Activated T-cell treated with anti-CD3 and anti-CD28 coated beads, Interleukin-2, amount 50 U/mL, for 72 hours (primary cell): ENCODE measurements at places on chromosomes 5 and 9.

- no peak for DNase-seq
These were observed 2.0 kb upstream of the AKNA start for GRCh38 chr9:114389612-114390368.

DNA sequence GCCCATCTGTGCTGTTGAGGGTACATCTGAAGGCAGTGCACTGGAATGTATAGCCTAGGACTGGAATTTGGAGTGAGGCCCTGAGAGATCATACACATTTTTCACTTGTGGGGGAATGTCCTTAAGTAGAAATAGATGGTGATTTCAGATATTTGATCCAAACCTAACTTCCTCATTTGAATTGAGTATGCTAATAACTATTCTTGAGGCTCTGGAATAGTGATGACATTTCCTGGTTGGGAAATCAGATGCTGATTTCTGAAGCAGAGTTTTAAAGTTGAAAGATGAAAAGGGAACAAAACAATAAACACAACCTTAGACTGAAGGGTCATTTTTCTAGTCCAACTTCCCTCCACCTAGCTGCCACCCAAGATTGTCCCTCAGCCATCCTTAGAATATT, 163.0 kb upstream of the CCDC152 start:
- DNase-seq = no peak

DNA sequence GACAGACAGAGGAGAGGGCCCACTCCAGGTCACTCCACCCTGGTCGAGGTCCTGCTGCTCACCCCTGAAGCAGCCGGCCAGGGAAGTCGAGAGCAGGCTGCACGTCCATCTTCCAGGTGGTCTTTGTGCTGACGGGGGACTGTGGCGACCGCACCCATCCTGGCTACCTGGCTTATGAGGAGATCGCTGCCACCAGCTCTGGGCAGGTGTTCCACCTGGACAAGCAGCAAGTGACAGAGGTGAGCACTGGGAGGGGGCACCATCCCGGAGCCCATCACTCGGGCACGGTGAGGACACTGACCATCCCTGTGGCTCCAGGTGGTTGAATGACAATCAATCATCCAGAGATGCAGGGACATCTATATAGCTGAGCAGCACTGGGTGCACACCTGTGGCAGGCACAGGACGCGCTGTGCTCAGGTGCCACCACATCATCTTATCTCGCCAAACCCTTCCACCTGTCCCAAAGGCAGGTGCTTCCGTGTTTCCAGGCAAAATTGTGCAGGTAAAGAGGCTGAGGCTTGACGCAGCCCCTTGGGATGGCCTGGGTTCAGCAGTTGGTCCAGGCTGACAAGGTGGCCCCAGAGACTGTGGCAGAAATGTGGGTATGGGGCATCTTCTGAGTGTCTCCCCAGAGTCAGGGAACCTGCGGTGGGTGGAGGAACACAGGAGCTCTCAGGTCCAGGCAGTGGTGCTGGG, 20.7 kb downstream of the HMCN2 start:
- no peak for DNase-seq

DNA sequence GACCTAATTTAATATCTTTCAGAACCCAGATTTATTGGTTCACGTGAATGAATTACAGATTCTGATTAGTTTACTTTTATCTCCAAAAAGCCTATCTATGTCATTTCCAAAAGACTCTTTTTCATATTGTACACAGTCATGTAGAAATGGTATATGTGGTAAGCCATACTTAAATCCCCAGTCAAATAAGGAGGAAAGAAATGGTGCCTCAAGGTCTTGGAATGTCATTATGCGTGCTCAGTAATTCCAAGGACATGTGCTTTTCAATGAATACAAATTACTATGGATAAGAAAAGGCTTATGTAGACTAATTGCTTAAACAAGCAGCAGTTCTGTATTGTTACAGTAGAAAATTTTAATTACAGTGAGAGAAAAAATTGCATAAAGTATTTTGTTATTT, 64.1 kb upstream of the TYRP1 start:
- DNase-seq = no peak

GRCh38 chr5:16529306-16529705, 63.7 kb upstream of the ZNF622 start:
- DNase-seq = no peak

GRCh38 chr9:124394596-124394995, 20.6 kb downstream of the PSMB7 start:
- DNase-seq = no peak

DNA sequence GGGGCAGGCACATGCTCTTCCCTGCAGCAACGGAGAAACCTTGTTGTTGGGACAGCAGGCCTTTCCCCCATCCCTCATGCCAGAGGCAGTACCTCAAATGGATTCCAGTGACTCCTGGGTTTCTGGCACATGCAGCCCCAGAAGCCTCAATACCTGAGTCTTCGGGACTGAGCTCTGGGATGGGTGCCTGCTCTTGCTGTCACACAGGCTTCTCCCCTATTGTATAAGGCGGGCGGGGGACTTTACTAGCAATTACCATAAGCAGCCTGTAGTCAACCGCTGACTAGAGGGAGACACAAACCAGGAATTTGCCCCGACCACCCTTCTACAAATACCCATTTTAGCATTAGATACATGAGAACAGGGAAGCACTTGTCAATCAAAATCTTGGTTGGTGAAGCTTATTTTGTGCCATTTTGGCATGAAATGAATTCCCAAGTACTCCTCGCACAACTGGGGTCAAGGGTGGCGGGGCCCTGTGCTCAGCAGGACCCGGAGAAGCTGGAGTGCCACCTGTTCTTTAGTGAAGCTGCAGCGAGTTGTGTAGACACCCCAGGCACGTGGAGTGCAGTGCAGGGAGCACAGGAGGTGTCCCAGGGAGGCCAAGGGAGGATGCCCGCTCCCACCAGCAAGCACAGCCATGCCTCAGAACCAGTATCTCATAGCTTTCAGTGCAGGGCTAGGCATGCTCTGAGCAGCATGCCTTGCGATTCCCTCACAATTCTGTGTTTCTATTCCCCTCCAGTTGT, 21.2 kb downstream of the S1PR3 start:
- DNase-seq = no peak

DNA sequence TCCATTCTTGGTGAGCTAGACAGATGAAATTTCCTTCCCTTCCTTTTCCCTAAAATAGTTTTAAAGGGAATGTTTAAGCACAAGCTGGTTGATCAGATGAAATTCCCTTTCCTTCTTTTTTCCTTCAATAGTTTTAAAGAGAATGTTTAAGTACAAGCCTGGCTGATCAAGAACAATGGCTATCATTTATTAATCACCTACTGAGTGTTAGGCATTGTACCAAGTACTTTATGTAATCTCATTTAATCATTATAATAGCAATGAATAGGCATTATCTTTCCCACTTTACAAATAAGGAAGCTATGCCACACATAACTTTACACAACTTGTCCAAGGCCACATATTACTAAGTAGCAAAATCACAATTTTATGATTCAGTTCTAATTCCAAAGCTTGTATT, 152.0 kb upstream of the ACOT12 start:
- no peak for DNase-seq

DNA sequence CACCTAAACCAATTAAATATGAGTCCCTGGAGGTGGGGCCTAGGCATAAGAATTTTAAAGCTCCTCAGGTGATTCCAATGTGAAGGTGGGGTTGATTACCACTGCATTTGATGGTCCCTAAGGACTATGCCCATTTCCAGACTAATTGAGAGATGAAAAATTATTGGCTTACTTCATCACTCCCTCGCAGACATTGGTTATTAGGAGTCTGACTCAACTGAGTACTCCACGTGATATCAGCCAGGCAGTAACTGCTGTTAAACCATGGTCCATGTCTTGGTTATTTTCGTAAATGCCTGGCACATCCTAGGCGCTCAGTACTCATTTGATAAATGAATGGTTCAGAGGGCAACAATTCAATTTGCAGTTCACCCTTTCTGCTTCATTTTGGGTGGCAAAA, 54.5 kb downstream of the PUM3 start:
- DNase-seq = no peak

DNA sequence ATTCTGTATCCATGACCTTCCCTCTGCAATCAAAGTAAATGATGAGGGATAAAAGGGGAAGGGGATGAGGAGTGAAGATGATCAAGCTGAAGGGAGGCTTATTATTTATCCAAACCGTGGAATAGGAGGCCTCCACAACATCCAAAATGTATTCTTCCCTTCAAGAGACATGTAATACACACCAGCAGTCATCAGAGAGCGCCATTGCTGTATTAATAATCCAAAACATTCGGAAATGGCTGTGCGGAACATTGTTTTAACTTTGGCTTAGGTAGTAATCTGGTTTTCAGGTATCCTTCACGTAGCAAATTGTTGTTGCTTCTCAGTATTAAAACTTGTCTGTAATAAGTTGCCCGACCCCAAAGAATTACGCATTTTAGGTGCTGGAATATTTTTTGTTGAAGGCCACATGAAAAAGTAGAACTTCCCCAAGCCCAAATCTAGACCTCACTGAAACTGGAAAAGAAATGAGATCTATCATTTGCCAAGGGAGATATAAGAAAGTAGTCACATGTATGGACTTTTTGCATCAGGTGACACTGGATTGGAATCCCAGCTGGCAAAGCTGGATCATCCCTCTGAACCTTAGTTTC, 2.6 kb upstream of the BOD1 start:
- DNase-seq = peak; percentile 43
